Posterior cingulate gyrus (tissue), 11 donors: ENCODE measurements at places on chromosomes 1 and 21.

GRCh38 chr1:147833231-147833860, 69.2 kb upstream of the GJA8 start:
- no peak for DNase-seq

GRCh38 chr1:244731651-244732050, 78.7 kb downstream of the DESI2 start:
- no peak for DNase-seq

GRCh38 chr1:185719021-185719420, 15.2 kb upstream of the HMCN1 start:
- DNase-seq, result no peak

DNA sequence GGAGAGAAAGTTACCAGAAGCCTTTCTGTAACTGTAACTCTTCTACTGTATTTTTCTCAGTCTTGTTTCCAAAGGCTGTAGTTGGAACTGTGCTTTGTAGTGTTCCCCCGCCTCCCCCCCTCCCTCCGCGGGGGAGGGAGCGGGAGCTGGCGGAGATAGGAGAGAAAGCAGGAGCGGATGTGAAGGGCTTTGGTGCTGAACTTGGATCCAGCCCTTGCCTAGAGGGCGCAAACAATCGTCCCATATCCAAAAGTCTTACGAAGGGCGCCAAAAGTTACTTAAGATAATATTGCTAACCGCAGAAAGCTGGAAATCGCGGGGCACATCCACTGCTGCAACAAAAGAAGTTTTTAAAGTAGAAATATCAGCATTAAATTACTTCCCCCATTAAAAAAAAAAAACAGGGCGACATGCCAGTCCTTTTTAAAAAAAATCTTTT, 2.4 kb upstream of the NFIA start:
- DNase-seq, result peak; percentile 88

DNA sequence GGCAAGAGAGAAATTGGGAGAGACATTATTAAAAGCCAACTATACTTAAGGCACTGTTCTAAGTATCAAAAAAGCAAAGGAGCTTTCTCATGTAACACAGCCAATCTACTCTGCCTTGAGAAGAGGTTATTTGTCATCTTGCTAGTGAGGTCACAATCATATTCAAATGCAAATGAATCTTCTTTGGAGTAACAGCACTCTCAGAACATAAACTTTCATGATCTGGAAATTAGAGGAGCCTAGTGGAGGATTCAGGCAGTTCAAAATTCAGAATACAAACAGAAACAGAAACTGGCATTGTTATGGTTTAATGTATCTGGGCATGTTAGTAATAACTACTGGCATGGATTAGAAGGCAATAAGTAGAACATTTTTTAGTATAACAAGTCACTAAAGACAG, 57.4 kb downstream of the ARID4B start:
- DNase-seq, result no peak
